ENCODE measurements at places on chromosomes 3 and 15.

DNA sequence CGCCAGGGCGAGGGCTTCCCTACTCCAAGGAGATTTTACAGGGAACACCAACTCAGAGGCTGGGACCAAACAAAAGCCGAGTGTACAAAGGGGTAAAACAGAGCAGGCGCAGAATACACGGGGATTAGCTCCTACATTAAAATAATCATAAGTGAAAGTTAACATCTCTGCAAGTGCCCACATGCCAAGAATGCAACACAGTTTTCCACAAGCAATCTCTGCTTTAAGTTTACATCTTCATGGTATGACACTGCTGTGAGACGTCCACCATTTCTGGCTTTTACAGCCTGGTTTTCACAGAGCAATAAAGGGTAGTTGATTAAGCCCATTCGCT lies 500 bp upstream of the VGLL3 start:
- no peak for DNase-seq

- no peak for DNase-seq
Measured at GRCh38 chr3:186931532-186932280, 1.4 kb downstream of the ST6GAL1 start.

- DNase-seq, result no peak
Measured at GRCh38 chr15:47517737-47518136, 199.6 kb upstream of the SEMA6D start.

DNA sequence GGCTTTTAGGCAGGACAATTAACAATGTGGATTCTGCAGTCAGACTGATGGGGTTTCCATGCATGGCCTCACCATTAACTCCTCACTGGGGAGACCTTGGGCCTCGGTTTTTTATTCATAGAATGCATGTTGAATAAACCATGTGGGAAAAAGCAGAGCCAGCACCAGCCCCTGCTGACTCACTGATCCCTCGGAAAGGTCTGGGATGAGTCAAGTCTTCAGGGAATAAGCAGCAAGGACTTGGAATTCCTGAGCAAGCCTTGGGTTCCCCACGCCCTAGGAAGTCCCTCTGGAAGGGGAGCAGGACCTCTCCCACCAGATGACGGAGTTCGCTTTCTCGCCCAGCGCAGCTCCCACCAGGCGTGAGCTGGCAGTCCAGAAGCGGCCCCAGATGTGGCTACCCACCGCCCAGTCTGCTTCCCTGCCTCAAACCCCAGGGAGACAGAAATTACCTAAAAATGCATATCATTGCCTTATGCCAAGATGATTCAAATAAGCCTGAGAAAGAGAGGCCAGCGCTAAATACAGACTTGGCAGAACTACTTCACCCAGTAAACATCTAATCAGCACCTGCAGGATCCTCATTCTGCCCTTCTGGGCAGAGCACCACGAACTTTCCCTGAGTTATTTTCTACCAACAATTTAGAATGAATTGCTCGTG lies 45.4 kb downstream of the BTD start:
- no peak for DNase-seq

- DNase-seq, result no peak
Measured at GRCh38 chr3:134817297-134817696, 22.2 kb downstream of the EPHB1 start.

- DNase-seq, result peak; percentile 10
Measured at GRCh38 chr3:119700269-119700919, 2.4 kb upstream of the CFAP91 start.

DNA sequence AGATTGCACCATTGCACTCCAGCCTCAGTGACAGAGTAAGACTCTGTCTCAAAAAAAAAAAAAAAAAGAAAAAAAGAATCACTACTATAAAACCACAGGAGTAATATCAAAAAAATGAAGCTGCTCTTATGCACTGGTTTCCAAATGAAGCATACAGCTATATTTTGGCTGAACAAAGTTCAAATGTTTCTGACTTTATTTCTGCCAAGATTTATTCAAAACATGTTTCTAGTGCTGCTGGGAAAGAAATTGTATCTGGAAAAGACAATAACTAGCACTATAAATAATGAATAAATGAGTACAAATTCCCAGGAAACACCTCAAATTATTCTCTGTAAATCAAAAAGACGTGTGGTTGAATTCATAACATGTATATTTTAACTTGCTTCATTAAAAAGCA lies 102.5 kb upstream of the MME start:
- no peak for DNase-seq

GRCh38 chr15:58432401-58432800 lies 610 bp downstream of the LIPC start:
- no peak for DNase-seq

- no peak for DNase-seq
Measured at GRCh38 chr15:66808181-66808824, 106.3 kb downstream of the SMAD6 start.

DNA sequence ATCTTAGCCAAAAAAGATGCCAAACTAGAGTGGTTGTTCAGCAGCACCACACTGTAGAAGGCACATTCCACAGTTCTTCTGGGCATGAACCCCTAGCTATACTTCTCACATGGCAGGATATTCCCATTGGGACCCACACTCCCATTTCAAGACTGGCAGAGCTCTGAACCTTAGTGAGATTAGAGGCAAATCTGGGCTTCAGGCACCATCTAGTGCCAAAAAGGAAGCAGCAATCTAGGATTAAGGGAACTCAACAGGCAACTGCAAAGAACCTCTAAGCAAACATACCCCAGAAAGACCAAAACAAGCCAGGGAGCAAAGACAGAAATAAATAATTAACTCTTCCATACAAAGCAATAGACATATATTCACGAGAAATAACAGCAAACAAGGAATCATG lies 66.2 kb downstream of the TAFA4 start:
- DNase-seq, result no peak

- no peak for DNase-seq
Measured at GRCh38 chr15:78931439-78932257, 13.2 kb downstream of the CTSH start.

DNA sequence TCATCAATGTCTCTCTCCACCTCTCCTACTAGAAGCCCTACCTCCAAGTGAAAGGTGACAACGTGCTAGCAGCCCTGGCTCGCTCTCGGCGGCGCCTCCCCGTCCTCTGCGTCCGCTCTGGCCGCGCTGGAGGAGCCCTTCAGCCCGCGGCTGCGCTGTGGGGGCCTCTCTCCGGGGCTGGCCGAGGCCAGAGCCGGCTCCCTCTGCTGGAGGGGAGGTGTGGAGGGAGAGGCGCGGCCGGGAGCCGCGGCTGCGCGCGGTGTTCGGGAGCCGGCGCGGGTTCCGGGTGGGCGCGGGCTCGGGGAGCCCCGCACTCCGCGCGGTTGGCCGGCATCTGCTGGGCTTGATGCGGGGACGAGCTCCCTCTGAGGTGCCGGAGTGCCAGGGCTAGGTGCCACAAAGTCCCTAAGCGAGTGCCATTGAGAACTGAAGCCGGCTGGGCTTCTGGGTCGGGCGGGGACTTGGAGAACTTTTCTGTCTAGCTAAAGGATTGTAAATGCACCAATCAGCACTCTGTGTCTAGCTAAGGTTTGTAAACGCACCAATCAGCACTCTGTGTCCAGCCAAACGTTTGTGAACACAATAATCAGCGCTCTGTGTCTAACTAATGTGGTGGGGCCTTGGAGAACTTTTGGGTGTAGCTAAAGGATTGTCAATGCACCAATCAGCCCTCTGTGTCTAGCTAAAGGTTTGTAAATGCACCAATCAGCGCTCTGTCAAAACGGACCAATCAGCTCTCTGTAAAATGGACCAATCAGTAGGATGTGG lies 84.8 kb upstream of the ARRDC4 start:
- no peak for DNase-seq

DNA sequence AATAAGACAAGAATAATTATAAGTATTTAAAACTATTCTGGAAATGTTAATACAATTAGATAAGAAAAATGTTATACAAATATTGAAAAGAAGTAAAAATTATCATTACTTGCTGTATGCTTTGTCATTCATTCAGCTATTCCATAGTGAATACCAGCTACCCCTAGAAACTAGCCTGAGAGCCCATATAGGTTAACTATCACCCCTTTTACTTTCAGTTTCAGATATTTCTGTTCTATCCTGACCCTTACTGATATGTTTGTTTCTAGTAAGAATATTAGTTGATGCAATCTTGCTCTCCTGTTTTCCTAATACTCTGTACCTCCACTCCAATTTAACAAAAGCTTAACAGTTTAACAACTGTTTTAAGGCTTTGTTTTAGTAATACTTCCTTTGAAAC lies 31.6 kb downstream of the FAM227B start:
- peak; percentile 0 for DNase-seq

- peak; percentile 21 for DNase-seq
Measured at GRCh38 chr3:189967254-189967865, 153.3 kb downstream of the P3H2 start.

DNA sequence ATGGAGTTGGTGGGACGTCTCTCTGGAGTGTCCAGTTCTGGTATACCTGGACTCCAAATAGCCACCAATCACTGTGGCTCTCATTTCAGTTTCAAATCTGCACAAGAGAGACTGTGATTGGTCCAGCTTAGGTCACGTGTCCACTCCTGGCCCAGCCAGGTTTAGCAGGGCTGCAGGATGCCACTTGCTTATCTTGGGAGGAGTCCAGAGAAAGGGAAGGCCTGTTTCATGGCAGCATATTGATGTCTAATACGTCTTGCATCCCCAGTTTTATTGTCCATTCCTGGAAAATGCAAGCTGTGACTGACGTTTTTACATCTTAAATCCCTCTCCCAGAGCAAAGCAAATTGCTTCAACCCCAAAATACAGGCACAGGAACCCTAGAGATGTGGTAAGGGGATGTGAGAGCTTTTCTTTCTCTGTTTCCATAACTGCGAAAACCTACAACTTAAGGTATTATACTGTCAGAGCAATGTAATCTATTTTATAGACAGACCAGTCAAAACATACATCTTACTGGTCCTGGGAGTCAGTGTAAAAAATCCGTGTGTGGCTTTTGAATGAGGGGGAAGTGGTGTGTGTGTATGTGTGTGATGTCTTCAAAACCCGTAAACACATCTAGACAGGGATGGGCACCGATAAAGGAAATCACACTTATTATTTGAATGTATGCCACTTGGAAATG lies 274.4 kb downstream of the TLE3 start:
- no peak for DNase-seq

DNA sequence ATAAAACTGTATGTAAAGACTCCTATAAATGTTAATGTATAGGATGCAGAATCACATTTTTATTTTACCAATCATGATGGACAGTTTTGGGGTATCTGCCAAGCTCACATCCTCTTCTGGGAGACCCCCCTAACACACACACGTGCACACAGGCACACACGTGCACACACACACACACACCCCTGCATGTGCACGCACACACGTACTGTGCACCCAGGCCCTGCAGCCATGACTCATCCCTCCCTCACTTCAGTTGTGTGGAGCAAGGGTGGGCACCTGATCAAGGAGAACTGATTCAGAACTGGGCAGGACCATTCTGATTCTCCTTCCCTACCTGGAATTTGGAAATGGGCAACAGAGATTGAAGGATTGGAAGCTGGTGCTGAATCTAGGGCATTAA lies 16.0 kb upstream of the MINDY4B start:
- no peak for DNase-seq

- no peak for DNase-seq
Measured at GRCh38 chr15:38849046-38849445, 284.4 kb upstream of the RASGRP1 start.

- DNase-seq, result no peak
Measured at GRCh38 chr15:32923176-32923575, 205.4 kb downstream of the GREM1 start.

GRCh38 chr15:83515164-83515563 lies 68.0 kb downstream of the SH3GL3 start:
- no peak for DNase-seq

- DNase-seq, result no peak
Measured at GRCh38 chr3:115758076-115758763, 134.9 kb downstream of the GAP43 start.

- DNase-seq, result no peak
Measured at GRCh38 chr3:6079011-6079410, 781.9 kb upstream of the GRM7 start.

DNA sequence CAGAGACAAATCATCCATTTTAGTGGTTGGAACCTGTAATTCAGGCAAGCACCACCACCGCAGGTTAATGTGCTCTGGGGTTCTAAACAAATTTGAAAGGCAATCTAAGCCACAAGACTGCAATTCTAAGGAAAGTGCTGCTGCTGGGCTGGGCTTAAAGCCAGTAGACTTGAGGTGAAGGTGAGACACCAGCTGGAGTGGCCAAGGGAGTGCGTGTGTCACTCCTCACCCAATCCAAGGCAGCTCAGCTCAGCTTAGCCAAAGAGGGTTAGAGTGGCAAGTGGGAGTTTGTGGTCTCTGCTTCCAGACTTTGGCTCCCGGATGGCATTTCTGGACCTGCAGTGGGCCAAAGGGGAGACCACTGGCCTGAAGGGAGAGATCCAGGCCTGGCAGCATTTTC lies 1655.6 kb downstream of the SI start:
- no peak for DNase-seq

- DNase-seq, result no peak
Measured at GRCh38 chr15:56869573-56869972, 48.9 kb upstream of the TCF12 start.

DNA sequence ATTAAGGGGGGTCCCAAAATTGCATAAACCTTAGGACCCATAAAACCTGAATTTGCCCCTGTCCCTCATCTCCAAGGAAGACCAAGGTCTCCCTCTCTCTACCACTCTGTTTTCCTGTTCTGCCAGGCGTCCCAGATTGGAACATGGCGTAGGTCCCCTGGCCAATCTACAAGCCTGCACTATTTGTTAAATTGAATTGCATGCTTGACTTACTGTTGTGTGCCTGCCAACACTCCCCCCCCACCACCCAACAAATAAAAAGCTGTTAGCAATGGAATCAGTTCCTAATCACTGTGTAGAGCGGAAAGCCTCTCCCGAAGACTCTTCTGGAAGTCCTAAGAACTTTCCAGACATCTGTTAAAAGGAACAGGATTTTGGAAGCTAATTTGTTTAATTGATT lies 11.7 kb downstream of the CTXND1 start:
- no peak for DNase-seq

- no peak for DNase-seq
Measured at GRCh38 chr3:114214542-114215341, 22.6 kb downstream of the ZNF80 start.

- no peak for DNase-seq
Measured at GRCh38 chr3:40211579-40211978, 97.9 kb upstream of the EIF1B start.

- no peak for DNase-seq
Measured at GRCh38 chr15:101057841-101058407, 138.8 kb downstream of the LRRK1 start.

DNA sequence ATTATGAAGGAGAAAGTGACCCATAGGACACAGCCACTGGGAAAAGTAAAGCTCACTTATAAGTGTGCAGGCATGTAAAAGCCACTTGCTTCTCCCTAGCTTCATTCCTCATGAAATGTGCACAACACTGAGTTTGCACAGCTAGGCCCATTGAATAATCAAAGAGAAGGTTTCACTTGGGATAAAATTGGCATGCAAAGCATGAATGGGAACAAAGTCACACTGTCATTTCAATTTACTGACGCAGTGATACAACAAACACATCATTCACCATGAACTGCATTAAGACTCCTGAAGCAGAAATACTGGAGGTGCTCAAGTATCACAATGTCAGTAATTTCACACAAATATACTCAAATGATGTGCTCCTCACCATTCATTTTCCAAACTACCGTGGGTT lies 61.1 kb downstream of the KCNMB2 start:
- no peak for DNase-seq

- no peak for DNase-seq
Measured at GRCh38 chr3:149816311-149816710, 3.3 kb downstream of the RNF13 start.

- no peak for DNase-seq
Measured at GRCh38 chr3:77052051-77052501, 12.2 kb downstream of the ROBO2 start.

Data from GM19239 (cell line).